ENCODE measurements at places on chromosomes 12 and 14.

DNA sequence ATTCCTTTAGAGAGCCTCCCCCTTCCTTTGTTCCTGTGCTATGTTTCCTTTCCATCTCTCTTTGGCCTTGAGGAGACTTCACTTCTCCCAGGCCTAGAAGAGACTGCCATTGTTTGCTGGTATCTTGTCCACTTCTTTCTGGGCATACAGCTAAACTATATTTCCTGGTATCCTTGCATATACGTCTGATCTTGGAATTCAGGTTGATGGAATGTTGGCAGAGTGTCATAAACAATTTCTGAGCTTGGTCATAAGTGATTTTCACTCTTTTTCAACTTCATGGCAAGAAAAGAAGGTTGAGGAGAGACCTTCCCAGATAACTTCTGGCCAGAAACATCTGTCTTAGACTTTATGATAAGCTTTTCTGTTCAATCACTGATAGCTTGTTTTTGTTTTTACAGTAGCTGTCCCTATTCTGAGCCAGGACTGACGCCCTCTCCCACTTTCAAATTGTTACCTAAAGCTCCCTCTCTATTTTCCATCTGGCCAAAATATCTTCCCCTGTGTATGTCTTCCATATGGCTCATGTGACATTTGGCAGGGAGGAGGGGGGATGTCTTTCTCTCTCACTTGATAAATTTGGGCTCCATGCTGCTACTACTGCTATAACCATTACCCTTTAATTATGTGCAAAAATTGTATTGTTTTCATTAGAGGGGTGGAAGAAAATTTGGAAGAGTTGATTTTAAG is 457.0 kb downstream of the ADAMTS20 start:
- DNase-seq, result no peak

- DNase-seq, result no peak
Observed at GRCh38 chr14:100155049-100155621, 4.3 kb downstream of the DEGS2 start.

DNA sequence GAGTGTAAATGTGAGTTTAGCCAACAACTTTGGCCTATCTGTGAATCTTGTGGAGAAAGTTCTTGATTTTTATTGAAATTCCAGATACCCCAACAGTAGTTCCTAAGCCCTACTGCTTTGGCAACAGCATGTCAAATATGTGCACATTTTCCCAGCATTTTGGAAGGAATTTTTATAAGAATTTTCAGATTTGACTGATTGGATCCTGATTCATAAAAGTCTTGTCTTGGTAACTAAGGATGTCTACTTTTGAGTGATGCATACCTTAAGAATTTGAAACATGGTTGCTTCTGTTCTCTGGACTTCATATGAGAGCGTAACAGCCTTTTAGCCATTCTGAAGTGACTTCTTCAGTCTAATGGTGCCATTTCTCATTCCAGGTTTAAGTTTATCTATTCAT is 106.7 kb downstream of the ANO4 start:
- no peak for DNase-seq

DNA sequence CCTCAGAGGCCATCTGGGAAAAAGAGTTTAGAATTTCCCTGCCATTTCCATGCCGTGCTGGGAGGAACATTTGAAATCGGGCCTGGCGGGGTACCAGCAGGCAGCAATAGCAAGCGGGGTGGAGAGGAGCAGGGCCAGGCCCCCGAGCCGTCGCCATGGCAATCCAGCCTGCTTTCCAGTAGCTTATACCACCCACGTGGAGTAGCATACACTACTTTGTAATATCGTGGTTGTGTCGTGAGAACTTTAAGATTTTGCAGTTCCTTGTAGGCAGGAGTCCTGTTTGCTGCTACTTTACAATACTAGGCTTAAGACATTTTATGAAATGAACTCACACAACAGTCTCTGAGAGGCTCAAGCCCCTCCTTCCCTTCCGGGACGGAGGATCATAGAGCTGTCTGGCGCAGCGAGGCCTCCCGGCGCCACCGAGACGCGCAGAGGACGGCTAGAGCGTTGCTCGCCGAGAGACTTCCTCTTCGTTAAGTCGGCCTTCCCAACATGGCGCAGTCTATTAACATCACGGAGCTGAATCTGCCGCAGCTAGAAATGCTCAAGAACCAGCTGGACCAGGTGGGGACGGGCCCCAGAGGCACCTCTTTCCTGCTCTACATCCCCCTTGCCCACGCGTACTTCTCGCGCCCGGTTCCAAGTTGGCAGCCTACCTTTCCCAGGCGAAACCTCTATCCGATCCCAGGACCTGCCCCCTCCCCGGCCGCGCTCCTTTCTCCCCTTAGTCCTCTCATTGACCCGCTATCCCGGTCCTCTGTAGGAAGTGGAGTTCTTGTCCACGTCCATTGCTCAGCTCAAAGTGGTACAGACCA is at the start of gene PFDN5:
PFDN5 (plus strand) TSS at position 473 of the 821 bp plus-strand sequence; CDS start at position 499, 26 bp downstream.
- DNase-seq, result peak; percentile 88

DNA sequence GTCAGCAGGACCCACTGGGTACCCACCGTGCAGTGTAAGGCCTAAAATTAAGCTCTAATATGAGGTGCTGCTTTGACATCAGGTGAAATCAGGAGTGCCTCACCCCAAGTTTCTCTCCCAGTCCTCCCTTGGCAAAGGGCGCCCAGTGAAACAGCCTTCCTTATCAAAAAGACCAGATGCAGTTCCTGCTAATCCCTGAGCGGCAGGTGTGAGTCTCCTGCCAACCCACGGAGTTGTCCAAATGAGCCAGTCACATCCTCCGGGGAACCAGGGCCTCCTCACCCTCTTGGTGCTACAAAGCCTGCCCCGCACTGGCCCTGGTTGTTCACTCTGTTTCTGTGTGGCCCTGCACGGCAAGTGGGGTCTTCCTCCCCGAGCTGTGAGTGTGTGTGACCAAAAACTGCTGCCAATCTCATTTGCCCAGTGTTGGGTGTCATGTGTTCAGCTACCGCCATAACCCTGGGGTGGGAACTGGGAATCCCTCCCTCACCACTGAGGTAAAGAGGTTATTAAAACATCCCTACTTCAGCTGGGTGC is 20.2 kb upstream of the P2RX4 start:
- DNase-seq, result no peak

DNA sequence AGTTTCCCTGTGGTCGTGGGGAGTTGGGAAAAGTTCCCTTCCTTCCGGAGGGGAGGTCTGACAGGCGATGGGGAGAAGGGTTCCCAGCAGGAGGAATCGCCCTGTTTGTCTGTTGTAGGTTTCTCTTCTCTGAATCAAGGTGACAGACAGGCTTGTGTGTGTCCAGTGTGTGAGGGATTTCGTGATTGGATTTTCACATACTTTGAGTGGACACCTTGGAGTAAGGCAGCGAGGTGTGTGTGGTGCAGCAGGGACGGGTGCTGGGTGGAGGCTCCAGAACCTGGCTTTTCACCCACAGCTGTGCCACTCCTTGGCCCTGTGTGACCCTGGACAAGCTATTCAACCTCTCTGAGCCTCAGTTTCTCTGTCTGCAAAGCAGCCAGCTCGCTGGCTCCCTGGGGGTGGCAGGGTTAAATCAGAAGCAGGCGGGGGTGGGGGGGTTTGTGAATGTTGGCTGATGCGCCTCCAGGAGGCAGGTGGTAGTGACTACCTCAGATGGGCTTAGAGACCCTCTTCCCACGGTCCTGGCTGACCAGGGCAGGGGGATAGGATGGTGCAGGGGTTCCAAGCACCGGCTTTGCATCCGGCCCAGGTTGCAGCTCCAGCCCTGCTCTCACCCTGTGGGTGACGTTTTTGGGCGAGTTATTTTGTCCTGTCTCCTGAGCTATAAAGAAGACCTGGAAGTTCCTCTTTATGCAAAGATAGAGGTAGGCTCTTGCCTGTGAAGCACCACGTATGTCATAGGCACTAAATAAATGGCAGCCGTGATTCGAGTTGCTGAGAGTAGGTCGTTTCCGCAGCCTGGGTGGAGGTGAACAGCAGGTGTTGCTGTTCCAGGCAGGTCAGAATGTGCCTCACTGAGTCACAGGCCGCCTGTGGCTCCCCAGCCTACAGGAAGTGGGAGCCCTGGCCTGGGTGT is 679 bp downstream of the BDKRB2 start:
- no peak for DNase-seq

DNA sequence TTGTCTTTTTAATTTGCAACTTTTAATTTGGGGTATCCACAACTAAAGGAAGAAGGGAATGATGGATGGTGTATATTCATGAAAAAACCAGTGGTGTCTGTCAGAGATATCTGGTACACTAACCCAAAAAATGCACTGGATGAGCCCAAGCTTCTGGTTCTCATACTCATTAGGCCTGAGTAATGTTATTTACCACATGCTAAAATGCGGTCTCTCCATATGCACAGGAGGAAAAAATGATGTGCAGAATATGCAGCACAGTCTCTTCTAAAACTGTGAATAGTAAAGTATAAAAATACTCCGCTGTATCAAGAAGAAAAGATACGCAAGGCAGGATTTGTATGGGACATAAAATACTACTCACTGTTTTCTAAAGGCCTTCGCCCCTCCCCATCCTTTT is 275.6 kb upstream of the NAV3 start:
- no peak for DNase-seq

DNA sequence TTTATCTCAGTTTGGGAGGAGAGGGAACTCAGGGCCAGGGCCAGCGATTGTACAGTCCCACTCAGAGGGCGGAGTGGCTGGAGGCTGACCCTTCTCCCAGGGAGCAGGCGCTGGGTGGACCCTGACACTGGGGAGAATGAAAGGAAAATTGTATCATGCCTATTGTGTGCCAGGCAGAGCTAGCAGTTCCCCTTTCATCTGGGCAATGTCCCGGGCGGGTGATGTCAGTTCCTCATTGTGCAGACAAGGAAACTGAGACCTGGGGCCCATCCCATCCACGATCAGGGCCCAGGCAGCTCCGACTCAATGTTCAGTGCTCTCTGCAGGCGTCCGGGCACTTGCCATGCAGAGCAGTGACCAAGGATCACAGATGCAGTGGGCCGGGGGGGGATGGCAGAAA is 101.9 kb upstream of the RTL1 start:
- peak; percentile 25 for DNase-seq

GRCh38 chr14:90755661-90756304 is 60.4 kb downstream of the TTC7B start:
- no peak for DNase-seq

DNA sequence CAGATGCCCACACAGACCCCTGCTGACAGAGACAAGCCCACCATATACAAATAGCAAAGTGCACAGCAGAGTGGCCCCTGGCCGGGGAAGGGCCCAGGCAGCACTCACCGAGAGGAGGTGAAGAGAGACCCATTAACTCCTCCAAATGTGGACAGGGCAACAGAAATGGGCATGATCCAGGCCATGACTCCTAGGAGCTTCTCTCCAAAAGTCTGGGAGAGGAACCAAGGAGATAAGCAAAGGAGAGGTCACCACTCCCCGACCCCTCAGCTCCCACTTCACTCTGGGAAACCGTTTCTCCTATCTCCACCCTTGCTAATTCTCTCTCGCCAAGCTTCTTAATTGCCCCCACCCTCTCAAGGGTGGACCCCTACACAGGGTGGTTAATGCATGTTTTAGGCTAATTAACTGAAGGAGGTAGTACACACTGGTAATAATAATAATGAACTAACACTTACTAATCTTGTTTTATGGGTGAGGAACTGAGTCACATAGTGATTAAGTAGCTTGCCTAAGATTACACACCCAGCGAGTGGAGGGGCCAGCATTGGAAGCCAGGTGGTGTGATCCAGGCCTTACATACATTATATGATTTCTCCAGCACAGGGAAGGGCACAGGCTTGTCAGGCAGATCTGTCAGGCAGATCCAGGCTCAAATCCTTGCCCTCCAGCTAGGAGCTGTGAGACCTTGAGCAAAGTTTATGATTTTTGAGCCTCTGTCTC is 18.9 kb upstream of the CEBPE start:
- DNase-seq, result no peak

All from substantia nigra (tissue), 51 donors.